ENCODE measurements at places on chromosomes 1 and 21.

DNA sequence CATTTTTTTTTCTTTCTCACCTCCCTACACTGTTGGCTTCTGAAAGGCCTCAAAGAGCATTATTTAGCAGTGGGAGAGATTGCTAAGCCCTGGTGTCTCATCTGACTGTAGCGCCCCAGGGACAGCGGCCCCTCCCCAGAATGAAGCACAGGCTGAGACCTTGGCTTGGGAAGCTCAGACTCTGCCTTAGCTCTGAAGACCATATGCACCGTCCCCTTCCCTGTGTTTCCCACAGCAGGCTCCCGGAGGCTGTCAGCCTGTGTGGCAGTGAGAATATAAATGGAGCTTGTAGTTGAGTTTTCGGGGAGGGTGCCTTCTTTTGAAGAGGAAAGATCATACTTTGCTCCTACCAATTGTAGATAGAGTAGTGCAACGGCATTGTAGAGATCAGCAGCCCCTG, 25.3 kb downstream of the SMYD2 start:
- no peak for DNase-seq

DNA sequence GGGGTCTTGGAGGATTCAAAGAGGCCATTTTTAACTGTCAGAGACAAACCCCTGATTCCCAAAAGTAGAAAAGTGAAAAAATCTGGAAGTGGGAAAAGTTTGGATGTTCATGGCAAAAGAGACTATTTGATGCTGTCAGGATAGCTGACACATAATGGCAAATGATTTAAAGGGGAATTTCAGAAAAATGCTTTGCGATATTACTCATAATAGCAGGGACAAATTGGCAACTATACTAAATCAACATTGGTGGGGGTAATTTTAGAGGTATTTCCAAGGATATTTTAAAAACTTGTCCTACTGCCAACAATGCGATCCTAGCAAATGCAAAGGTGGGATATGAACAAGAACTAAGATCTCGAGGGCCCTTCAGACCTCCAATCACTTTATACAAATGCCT, 5.3 kb upstream of the GSTM4 start:
- no peak for DNase-seq

- no peak for DNase-seq
Measured at GRCh38 chr1:45518910-45519309, 2.8 kb downstream of the PRDX1 start.

DNA sequence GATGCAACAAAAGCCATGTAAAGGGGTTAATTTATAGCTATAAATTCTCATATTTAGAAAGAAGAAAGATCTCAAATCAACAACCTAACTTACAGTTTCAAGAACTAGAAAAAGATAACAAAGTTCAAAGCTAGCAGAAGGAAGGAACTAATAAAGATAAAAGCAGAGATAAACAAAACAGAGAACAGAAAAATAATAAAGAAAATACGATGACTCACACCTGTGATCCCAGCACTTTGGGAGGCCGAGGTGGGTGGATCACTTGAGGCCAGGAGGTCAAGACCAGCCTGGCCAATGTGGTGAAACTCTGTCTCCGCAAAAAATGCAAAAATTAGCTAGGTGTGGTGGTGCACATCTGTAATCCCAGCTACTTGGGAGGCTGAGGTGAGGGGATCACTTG, 12.4 kb upstream of the TMEM183A start:
- DNase-seq, result no peak

DNA sequence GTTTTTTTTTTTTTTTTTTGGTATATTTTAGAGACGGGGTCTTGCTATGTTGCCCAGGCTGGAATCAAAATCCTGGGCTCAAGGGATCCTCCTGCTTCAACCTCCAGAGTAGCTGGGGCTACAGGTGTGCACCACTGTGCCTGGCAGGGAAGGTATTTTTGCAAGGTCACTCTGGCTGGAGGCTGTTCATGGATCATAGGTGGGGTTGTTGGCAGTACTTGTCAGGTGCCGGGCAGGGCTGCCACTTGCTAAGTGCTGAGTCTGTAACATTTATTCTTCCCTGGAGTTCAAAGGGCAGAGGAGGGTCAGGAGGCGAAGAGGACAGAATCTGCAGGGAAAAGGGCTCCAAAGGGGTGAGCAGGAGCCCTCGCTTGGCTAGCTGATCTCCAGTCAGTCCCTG, 24.1 kb downstream of the A3GALT2 start:
- no peak for DNase-seq

DNA sequence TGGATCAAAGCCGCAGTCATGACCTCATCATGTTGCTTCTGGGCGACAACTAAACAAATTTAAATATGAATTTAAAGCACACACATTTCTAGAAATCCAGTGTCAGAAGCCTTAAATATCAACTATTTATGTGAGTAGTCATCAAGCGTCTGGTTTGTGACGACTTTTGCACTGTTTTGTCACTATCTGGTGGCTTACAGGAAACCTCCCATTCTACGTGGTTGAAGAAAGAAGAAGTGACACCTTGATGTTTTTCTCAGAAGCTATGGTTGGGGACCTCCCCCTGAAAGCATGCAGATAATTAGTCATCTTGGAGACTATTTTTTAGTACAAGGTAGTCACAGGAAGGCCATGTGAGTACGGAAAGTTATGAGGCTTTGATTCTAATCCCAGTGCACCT, 58.5 kb downstream of the TENT5C start:
- DNase-seq, result peak; percentile 28
